Activated T-helper 2 cell treated with anti-CD3 and anti-CD28 coated beads, Interferon-gamma antibody, Interleukin-2, Interleukin-4, amounts not matched to agents 10 μg/mL and 5 μg/mL and 100 μg/mL, durations not matched to agents 14 hours and 24 hours and 36 hours (primary cell): ENCODE measurements at places on chromosomes 11 and 22. TPM values are rescaled to one million over a fixed set of nuclear protein-coding genes. Genes with fewer than 3 reads are reported as not detected.

NCR3LG1 gene
- total RNA-seq: 10.0 and 11.4 TPM in 2 replicates

- H3K36me3 ChIP-seq: no peaks in the 10 kb centered on the region
- no peak overlapping the region for H3K4me3 ChIP-seq
- peaks cover 14% of the 10 kb centered on the region for H3K4me1 ChIP-seq
- H3K27ac ChIP-seq: no peak overlapping the region
- peaks cover 2% of the 10 kb centered on the region for H3K27me3 ChIP-seq
These were observed 99.0 kb upstream of the NNMT start for GRCh38 chr11:114196997-114197703.

- peaks cover 41% of the 10 kb centered on the region for H3K4me1 ChIP-seq
- no peak for DNase-seq
- H3K27ac ChIP-seq: peak overlapping the region; percentile 75
- H3K36me3 ChIP-seq: peaks cover 62% of the 10 kb centered on the region
- peak overlapping the region; percentile 92 for H3K4me3 ChIP-seq
- peaks cover 2% of the 10 kb centered on the region for H3K27me3 ChIP-seq
These were observed 8.5 kb downstream of the HMBS start for GRCh38 chr11:119092880-119093842.

PRAME gene
- not detected in 2 replicates for total RNA-seq

- no peaks in the 10 kb centered on the region for H3K36me3 ChIP-seq
- no peak overlapping the region for H3K4me3 ChIP-seq
- peaks cover 8% of the 10 kb centered on the region for H3K4me1 ChIP-seq
- H3K27me3 ChIP-seq: no peaks in the 10 kb centered on the region
These were observed 18.0 kb downstream of the RSPH14 start for GRCh38 chr22:23123804-23124254.

DNA sequence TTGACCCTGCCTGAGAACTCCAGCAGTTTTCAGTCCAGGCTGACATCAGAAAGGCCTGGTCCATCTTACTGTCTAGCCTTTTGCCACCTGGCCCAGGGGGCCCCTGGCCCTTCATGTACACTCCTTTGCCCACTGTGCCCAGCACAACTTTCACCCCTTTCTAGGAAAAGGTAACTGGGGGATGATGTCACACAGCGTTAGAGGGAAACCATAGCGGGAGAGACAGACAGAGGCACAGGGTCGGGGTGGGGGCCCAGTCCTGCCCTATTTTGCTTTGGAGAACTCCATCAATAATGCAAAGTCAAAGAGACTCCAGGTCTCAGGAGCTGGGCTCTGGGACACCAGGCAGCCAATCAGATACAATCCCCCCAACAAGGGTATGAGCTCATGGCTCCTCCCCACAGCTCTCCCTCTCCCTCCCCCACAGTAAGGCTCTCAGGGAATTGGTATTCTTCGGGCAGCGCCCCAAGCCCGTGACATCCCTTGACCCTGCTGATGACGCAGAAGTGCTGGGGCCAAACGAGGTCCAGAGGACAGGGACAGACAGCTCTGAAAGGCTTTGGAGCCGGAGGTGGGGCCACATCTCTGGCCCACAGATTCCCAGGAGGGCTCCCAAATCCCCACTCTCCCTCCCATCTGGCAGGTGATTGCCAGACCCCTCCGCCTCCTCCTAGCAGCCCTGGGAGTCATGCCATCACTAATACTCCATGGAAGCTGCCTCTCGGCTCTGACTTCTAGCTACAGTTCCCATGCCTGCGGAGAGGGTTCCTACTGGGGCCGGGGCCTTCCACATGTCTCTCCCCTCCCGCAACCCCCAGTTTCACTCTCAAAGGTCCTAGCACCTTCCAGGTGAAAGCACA, 5.9 kb downstream of the USP2 start:
- DNase-seq: no peak
- H3K4me1 ChIP-seq: peaks cover 4% of the 10 kb centered on the region
- no peak overlapping the region for H3K4me3 ChIP-seq

- H3K4me3 ChIP-seq: peak overlapping the region; percentile 92
- H3K27me3 ChIP-seq: no peaks in the 10 kb centered on the region
- peaks cover 88% of the 10 kb centered on the region for H3K36me3 ChIP-seq
- peaks cover 35% of the 10 kb centered on the region for H3K4me1 ChIP-seq
- peak overlapping the region; percentile 95 for H3K27ac ChIP-seq
- no peak for DNase-seq
These were observed 592 bp downstream of the EEF1G start for GRCh38 chr11:62573006-62573591.

DNA sequence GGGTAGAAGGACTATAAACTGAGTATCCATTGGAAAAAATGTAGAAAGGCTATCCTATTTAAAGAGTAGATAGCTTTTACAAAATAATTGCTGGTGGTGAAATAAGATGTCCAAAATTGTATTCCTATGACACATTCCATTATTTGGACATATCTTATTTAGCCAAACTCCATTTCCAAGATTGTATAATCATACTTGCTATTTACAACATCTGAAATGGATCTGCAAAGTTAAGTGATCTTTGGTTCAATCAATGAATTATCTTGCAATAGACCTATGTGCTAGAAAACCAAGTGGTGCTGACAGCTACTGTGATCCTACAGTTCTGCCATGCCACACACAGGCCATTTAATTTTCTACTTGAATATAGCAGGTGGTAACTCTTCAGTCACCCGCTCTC, 11.0 kb upstream of the BLID start:
- no peak overlapping the region for H3K27ac ChIP-seq
- no peak for DNase-seq
- H3K4me1 ChIP-seq: no peaks in the 10 kb centered on the region

GRCh38 chr11:130150790-130151189, 8.8 kb upstream of the ST14 start:
- no peak overlapping the region for H3K4me3 ChIP-seq
- no peak for DNase-seq
- no peak overlapping the region for H3K27ac ChIP-seq
- H3K4me1 ChIP-seq: peaks cover 5% of the 10 kb centered on the region
- H3K27me3 ChIP-seq: peaks cover 3% of the 10 kb centered on the region

- H3K27me3 ChIP-seq: peaks cover 1% of the 10 kb centered on the region
- no peaks in the 10 kb centered on the region for H3K4me1 ChIP-seq
- H3K27ac ChIP-seq: no peak overlapping the region
These were observed 37.1 kb downstream of the PKNOX2 start for GRCh38 chr11:125201525-125202141.

GRCh38 chr11:72446929-72447769, 12.8 kb upstream of the CLPB start:
- peaks cover 3% of the 10 kb centered on the region for H3K4me1 ChIP-seq
- no peak overlapping the region for H3K4me3 ChIP-seq
- H3K27ac ChIP-seq: no peak overlapping the region
- no peaks in the 10 kb centered on the region for H3K36me3 ChIP-seq
- H3K27me3 ChIP-seq: peaks cover 29% of the 10 kb centered on the region
- DNase-seq: no peak

MCAM gene
- 6.0 and 7.2 TPM in 2 replicates for total RNA-seq
